ENCODE measurements at places on chromosomes 7 and 10.

GRCh38 chr7:65390588-65390987 lies 16.9 kb downstream of the ZNF92 start:
- H3K4me3 ChIP-seq, result no peak overlapping the region
- H3K27ac ChIP-seq, result no peak overlapping the region
- no peaks in the 10 kb centered on the region for H3K27me3 ChIP-seq
- peak; percentile 34 for DNase-seq
- H3K36me3 ChIP-seq, result peaks cover 8% of the 10 kb centered on the region
- H3K4me1 ChIP-seq, result no peaks in the 10 kb centered on the region

DNA sequence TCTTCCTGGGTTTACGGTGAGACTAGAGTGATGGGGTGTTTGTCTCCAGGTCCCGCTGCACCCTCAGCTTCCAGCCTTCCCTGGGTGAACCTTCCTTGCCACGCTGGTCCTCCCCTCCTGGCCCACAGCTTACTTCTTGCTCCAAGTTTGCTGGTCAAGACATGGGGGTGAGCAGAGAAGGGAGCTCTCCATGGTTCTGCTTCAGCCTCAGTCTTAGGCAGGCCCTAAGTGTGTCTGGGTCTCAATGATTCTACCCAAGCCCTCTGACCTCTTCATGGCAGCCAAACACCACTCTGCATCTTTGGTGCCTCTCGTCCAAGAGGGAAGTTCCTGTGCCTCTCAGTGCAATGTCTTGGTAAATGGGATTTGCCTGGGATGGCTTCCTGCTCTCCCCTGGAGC lies 356.5 kb upstream of the KLF6 start:
- H3K4me1 ChIP-seq, result peaks cover 4% of the 10 kb centered on the region
- no peak overlapping the region for H3K27ac ChIP-seq

- peaks cover 3% of the 10 kb centered on the region for H3K36me3 ChIP-seq
- H3K27ac ChIP-seq, result no peak overlapping the region
- no peak for DNase-seq
- peaks cover 26% of the 10 kb centered on the region for H3K4me1 ChIP-seq
These were observed 51.1 kb downstream of the ELFN1 start for GRCh38 chr7:1721047-1721690.

DNA sequence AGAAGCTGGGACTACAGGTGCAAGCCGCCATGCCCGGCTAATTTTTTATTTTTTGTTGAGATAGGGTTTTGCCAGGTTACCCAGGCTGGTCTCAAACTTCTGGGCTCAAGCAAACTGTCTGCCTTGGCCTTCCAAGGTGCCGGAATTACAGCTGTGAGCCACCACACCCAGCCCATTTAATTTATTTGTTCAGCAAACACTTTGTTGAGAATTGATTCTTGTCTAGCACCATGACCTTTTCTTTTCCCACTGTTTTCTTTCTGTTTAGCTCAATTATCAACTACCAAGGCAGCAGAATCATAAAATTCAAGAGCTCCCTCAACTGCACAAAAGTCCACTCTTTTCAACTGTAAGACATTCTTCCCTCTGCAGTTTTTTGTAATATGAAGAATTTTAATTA lies 47.8 kb upstream of the PARD3 start:
- H3K36me3 ChIP-seq, result no peaks in the 10 kb centered on the region
- H3K4me1 ChIP-seq, result no peaks in the 10 kb centered on the region
- H3K27ac ChIP-seq, result no peak overlapping the region
- no peak for DNase-seq
- H3K4me3 ChIP-seq, result no peak overlapping the region

DNA sequence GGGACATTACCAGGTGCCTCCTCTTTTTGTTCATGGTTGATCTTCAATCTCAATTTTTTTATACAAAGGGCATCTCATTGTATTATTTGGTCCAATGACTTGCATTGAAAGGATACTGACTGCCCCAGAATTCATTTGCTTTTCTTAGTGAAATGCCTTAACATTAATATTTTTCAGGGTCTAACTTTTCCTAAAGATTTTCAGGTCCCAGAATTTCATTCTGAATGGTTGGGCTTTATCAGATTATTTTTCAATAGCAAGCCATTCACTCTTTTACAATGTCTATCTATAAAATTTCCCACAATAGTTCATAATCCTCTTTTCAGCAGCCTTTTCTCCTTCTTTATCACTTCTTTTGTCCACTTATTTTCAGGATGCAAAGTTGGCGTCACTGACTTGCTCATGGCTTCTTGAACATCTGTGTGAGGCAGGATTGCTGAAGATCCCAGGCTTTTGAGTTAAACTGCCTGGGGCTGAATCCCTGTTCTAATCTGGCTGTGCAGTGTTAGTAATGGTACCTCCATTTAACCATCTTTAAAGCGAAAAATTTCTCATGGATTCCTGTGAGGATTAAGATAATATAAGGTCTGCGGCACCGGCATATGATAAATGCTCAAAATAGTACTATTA lies 131.7 kb upstream of the HDAC9 start:
- no peaks in the 10 kb centered on the region for H3K27me3 ChIP-seq
- no peak for DNase-seq
- no peaks in the 10 kb centered on the region for H3K36me3 ChIP-seq

- H3K4me3 ChIP-seq, result no peak overlapping the region
- no peaks in the 10 kb centered on the region for H3K4me1 ChIP-seq
- H3K36me3 ChIP-seq, result no peaks in the 10 kb centered on the region
- H3K27me3 ChIP-seq, result peaks cover 3% of the 10 kb centered on the region
- DNase-seq, result no peak
These were observed 225.5 kb upstream of the NFE2L3 start for GRCh38 chr7:25926451-25926850.

DNA sequence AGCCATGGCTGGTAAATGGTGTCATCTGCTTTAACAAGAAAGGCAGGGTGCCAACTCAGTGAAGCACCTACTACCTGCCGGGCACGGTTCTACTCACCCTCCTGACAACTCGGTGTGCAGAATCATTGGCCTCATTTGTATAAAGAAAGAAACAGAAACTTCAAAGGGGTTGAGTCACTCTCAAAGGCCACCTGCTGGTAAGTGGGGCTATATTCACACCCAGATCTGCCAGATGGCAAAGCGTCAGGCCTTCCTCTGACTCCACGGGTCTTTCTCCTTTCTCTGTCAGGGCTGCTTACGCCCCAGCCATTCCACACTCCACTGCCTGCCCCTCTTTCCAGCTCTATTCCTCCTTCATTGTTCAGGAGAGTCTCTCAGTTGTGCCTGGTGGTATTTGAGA lies 309.2 kb downstream of the GFRA1 start:
- DNase-seq, result peak; percentile 36
- H3K4me1 ChIP-seq, result peaks cover 4% of the 10 kb centered on the region

DNA sequence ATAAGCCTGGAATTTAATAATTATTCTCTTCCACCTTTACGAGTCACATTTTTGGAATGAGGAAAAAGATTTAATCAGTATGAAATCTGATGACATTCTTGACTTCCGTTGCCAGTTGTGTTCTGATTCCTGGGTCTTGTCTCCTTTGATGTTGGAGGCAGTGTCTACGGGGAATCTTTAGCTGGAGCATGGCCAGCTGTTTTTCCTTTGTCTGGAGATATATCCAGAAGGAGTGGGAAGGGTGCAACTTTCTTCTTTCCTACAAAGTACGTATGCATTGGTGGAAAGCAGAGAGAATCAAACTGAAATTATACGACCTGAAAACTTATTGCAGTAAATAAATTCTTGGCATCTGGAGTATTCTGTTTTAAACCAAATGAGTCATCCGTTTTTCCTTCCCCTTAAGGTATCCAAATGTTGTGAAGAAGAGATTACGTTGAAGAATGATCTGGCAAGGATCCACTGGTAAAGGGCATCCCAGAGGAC lies 6.9 kb upstream of the GNG11 start:
- no peaks in the 10 kb centered on the region for H3K27me3 ChIP-seq
- DNase-seq, result peak; percentile 51
- H3K27ac ChIP-seq, result no peak overlapping the region
